ENCODE measurements at places on chromosomes 5 and 9.
A peak's percentile ranks its signal among the peaks of the same experiment; 100 is the strongest.

DNA sequence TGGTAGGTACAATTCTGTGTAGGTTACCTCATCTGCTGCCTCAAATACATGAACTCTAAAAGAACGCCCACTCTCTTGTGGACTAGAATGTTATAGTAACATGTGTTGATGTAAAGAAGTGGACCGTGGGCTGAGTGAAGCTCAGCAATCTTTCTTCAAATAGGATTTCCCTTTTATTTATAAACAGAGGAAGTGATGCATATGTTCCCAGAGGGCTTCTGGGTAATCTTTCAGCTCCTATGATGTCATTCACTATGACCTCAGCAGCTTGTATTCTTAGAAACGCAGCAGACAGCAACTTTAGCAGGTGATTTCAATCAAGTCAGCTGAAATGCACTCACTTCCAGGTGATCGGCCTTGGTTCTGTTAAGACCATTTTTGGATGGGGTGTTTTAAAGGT is 14.4 kb downstream of the F2RL2 start:
- DNase-seq: no peak

DNA sequence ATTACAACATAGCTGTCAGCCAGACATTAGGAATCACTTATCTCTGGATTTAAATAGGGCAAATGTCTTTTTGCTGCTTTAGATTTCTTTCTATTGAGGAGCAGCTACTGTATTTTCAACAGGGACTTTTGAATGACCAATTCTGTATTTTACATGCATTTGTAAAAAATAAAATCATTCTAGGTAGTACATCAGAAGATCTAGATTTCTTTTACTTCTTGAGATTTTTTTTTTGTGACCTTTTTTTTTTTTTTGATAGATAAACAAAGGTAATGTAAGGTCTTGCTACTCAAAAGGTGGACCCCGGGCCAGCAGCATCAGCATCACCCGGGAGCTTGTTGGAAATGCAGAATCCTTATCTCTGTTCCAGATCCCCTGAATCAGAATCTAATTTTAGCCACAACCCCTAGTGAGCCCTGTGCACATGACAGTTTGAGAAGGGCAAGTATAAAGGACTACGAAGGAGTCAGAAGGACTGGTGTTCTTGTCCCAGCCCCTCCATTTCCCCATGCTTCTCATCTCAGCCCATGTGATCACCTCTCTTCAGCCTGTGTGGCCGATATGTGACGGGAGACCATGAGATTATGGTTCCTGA is 37.7 kb upstream of the CKMT2 start:
- DNase-seq: no peak

- DNase-seq: no peak
These were observed 330.7 kb upstream of the ADAMTSL1 start for GRCh38 chr9:18143073-18143745.

DNA sequence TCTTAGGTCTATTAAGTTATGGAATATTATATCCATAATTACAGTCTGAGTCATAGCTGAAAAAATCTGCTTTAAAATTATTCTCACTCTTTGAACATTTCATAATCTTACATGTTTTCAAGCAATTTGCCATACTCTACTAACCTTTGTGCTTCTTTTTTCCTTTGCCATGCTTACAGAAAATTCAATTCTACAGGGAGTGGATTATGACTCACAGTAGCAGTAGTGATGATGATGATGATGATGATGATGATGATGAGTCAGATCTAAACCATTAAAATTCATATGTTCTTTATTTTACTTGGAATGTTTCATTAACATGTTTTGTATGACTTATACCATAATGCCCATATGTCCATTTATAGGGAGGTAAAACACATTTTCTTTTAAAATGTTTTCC is 207.1 kb downstream of the VPS13A start:
- DNase-seq: no peak

DNA sequence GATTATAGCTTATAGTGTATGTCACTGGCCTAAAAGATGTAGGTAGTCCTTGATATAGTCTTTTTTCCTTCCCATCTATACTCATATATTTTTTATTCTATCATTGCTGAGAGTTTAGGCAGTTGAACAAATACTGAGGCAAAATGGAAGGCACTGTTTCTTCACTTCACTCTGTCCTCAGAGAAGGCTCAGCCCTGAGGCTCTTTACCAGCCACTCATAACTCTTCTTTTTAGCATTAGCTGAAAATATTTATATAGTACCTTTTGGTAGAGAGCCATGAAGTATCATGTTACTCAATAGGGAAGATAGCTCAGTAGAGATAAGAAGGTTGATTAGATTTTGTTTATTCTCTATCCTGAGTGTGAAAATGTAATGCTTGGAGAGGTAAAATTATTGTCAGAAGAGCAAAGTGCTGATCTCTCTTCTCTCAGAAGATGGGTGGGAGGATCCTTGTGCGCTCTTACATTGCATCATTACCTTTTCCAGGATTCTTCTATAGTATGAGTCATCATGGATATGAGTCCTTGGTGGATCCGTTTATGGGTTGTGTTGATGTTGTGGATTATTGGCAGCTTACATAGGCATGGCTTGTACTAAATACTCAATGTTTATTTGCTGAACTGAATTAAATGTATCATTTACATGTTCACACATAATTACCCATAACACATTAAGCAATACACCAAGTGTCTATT is 88.1 kb downstream of the ANXA1 start:
- DNase-seq: no peak

DNA sequence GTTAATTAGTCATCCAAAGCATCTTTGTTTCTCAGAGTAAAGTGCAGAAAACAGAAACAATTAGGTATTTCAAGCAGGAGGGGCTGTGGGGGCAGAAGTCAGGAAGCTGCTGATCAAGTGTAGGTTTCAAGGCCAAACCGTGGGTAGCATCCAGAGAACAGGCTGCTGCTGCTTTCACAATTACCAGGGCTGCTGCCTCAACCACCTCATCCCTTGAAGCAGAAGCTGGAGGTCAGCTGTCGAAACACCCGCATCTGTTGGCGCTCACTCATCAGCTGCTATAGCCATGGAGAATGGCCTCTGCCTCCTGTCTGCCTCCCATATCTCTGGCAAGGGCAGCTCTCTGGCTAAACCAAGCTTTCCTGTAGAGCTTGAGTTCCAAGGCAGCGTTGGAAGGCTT is 122.9 kb upstream of the OSMR start:
- no peak for DNase-seq

DNA sequence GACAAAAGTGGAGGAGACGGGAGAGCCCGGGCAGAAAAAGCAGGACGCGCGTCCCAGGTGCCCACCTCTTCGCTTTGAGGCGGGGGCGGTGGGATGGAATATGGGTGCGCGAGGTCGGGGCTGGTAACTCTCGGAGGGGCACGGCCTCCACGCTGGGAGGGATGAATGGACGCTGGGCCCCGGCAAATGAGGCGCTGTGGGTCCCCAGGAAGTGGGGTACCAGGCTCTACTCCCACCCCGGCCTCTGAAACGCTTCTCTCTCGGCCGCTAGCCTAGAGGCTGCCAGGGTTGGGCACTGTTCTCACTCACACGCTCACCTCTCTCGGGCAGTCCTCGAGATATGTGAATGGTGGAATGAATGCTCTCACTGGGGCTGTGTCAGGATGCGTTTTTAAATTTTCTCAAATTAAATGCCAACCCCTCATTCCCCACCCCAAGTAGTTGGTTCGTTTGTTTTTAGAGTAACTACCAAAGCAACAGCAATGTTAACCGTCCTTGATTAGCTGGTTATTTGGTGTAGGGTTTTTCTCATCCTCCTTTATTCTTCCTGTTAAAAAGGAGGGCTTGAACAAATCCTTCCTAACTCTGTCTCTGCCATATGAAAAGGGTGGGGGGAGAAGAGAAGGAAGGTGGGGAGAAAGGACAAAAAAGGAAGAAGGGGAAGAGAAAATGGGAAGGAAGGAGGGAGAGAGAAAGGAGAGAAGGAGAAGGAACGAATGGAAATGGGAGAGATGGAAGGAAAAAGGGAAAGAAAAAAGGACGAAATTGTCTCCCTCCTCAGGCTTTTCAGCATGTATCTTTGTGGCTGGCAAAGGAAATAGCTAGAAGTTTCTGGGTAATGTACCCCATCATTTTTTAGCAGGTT is 1.3 kb upstream of the EBF1 start:
- no peak for DNase-seq

- DNase-seq: no peak
These were observed 91.8 kb upstream of the OR13F1 start for GRCh38 chr9:104412238-104412637.

GRCh38 chr9:124347968-124348358 is 67.3 kb downstream of the PSMB7 start:
- DNase-seq: no peak

- no peak for DNase-seq
These were observed 42.5 kb upstream of the PIK3R1 start for GRCh38 chr5:68173007-68173406.

DNA sequence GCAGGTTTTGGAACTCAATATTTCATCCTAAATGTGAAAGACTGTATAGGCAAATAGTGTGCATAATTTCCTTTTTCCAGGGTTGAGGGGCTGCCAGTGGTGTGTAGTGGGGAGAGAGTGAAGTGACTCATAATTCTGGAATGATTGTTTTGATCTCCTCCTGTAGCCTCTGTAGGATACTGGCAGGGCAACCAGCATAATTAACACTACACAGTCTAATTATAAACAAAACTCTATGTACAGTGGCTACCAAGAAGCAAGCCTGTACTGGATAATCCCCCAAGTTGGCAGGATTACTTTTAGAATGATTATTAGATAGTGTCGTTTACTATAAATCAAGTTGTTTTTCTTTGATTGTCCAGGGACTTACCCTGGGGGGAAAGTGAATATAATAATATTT is 32.2 kb downstream of the LNPEP start:
- no peak for DNase-seq

- DNase-seq: no peak
These were observed 307.3 kb downstream of the MLLT3 start for GRCh38 chr9:20314981-20315380.

GRCh38 chr9:104776797-104777196 is 12.9 kb downstream of the NIPSNAP3B start:
- no peak for DNase-seq

DNA sequence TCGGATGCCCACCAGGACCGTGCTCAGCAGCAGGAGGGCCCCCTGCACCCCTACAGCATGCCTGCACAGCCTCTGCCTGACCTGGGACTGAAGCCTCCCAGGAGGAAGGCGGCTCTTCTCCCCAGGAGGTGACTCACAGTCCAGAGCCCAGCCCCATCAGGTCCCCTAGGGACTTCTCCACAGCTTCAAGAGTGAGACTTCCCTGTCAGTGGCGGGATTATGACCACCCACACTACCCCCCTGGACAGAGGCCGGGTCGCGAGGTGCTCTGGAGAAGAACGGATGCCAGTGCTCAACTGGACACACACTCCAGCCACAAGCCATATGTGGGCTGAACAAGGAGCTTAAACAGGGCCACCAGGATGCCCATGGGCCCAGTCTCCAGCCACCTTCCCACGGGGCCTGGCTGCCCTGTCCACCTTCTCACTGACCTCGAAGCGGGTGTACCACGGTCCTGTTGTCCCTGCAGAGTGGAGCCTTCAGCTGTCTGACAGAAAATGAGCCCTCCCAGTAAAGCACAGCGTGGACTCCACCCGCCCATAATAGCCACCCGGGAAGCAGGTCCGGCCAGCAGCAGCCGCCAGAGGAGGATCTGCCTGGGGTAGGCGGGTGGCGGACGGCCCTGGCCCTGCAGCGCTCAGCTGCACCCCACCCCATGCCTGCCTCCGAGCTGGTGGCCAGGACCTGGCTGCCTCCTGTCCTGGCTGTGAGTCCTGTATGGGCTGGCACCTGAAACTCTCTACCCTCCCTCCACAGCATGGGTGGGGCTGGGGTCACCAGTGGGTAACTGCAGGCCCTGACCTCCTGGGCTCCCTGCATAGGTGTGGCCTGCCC is 54.7 kb downstream of the SEMA4D start:
- no peak for DNase-seq

DNA sequence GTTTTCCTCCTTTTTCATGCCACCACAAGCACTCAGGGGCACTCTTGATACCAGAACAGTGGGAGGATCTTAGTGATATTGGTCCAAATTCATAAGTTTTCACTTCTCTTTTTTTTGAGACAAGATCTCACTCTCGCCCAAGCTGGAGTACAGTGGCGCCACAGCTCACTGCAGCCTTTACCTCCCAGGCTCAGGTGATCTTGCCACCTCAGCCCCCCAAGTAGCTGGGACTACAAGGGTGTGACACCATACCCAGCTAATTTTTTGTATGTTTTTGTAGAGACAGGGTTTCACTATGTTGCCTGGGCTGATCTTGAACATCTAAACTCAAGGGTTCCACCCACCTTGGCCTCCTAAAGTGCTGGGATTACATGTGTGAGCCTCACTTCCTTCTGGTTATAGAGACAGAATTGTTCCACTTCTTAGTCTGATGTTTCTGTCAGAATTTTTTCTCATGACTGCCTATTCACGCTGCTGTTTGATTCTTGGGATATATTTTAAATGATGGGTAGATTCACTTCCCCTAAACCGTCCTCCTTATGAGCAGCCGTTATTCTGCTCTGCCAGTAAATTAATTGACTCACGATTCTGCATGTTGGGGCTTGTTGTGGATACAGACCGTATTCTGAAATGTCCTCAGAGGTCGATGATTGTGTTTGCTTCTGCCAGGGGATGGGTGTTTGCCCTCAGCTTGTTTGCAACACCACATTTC is 30.8 kb downstream of the MTAP start:
- DNase-seq: no peak

- DNase-seq: peak; percentile 67
These were observed 11.2 kb downstream of the IER5L start for GRCh38 chr9:129166623-129167557.

DNA sequence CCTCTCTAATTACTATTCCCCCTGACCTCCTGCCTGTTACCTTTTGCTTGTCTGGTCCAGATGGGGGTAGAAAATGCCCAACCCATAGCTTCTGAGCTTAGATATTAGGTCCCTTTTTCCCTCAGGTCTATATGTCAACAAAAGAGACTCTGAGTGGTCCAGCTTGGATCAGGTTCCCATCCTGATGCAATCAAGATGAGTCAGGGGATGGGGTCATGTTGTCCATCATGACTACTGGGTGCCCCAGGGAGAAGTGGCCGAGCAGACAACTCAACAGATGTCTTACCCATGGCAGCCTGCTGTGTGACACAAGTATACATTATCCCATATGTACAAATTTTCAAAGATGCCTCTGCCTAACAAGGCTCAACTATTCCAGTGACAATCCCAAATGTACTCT is 9.1 kb upstream of the ANKH start:
- no peak for DNase-seq

- no peak for DNase-seq
These were observed 5.5 kb upstream of the LOX start for GRCh38 chr5:122083535-122083934.
